Stimulated activated CD8-positive, alpha-beta memory T cell treated with anti-CD3 and anti-CD28 coated beads, Interleukin-12 subunit alpha, Interleukin-12 subunit beta, amount 100 ng/mL, for 1 hour (primary cell): ENCODE measurements at places on chromosomes 12 and 14.

- no peak for DNase-seq
Observed at GRCh38 chr14:80313806-80314205, 102.5 kb upstream of the DIO2 start.

GRCh38 chr12:97628962-97629361 lies 166.4 kb downstream of the RMST start:
- DNase-seq, result no peak

DNA sequence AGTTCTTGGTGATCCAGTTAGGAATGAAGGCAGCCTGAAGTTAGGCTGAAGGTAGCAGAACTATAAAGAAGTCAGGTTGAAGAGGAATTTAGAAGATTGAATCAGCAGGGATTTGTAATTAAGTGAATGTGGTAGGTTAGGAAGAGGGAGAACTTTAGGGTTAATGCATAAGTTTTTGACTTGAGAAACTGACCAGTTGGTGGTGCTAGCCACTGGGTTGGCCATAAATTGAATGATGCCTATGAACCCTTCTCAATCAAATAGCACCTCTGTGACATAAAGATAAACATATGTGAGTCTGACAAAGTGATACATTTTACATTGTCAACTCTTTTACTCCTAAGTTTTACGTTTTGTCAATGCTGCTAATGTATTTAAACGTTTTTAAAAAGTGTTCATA lies 290.6 kb upstream of the NAV3 start:
- no peak for DNase-seq

DNA sequence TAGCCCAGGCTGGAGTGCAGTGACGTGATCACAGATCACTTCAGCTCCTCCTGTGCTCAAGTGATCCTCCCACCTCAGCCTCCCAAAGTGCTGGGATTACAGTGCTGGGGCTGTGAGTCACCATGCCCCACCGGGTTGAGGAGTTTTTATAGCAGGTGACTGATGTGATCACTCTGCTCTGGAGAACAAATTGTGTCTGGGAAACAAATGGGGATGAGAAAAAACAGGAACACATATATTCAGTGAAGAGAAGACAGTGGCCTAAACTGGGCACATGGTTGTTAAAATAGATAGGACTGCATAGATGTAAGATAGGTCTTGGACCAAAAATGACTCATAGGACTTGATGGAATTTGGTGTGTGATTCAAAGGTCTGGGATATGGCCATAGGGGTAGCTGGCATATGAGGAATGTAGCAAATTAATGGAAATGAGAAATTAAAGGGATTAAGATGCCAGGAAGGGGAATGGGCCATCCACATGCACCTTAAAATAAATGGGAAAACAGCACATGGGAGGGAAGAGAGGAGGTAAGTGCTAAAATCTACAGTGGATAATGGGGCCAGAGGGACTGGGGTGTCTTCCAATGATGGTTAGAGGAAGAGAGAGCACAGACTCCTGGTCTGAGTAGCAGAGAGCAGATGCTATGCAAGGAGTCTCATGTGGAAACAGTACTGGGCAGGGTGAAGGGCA lies 11.2 kb downstream of the BCAT1 start:
- DNase-seq, result no peak

- DNase-seq, result no peak
Observed at GRCh38 chr14:70283156-70283555, 76.3 kb downstream of the COX16 start.

DNA sequence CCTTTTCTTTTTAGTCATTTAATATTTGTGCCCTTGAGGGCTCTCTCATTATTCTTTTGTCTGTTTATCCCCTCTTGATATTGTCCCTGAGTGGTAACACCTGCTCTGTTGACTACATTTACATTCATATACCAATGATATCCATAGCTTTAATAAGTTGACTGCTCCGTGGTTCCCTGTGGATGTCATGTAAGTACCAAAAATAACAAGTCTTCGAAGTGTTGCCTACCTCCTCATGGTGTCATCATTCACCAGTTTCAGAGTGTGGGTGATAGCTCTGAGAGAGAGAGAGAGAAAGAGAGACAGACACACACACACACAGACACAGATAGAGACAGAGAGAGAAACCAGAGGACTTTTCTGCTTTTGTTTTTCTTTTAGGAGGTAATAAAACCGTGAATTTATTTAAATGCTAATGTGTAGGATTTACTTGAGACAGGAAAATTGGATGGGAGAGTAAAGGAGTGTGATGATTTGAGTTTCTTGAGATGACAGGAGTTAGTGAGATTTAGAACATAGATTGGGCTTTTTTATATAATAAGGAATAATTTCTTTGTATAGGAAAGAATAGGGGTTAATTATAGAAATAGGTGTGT lies 52.2 kb downstream of the PAPOLA start:
- DNase-seq, result no peak

DNA sequence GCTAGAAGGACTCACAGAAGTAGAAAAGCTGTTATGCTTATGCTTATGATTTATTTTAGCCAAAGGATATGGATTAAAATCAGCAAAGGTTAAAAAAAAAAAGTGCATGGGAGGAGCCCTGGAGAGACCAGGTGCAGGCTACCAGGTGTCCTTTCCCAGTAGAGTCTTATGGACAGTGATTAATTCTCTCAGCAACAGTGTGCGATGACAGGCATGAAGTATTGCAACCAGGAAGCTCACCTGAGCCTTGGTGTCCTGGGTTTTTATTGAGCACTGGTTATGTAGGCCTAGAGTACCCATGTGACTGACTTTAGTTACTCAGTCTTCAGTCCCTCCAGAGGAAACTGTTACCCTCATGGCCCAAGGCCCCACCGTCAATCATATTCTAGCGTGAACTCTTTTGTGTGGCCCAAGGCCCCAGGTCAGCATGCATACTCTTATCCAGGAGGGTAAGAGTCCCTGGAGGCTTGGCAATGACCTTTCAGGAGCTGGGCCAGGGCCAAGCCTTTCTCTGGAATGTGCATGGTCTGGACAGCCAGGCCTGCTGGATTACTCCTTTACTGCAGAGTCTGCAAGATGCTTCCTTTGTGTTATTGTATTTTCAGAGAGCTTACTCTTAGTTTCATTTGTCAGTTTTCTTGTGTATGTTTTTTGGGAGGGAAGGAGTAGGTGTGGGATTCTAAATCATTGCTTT lies 69.6 kb upstream of the RD3L start:
- DNase-seq, result no peak

DNA sequence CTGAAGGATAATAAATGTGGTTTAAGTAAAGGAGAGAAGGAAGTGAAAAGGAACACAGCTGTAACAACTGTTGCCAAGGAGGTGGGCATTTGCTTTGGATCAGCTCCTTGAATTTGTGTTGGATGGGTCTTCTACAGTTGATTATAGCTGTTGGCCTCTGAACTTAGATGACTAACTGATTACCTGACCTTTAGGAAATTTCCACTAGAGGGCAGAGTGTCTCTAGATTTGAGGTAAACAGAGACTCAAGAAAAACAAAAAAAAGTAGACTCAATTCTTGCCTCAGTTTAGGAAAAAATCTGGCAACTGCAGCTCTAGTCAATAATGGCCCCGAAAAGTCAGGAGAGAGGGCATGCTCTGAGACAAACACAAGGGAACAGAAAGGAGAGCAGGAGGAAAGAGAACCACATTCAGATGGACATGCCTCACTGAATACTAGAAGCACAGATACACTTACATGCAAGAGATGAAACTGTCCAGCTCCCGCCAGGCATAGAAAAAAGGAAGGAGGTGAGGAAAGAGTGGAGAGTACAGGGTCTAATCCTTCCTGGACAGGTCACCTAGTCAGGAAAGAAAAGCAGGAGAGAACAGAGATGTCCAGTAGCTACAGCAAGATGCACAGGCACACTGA lies 20.6 kb downstream of the COX14 start:
- DNase-seq, result no peak
